ENCODE measurements at places on chromosomes 4 and X. TPM values are rescaled to one million over a fixed set of nuclear protein-coding genes. Genes with fewer than 3 reads are reported as not detected.

- no peak for DNase-seq
Observed at GRCh38 chr4:143382596-143382995, 45.9 kb downstream of the GAB1 start.

DNA sequence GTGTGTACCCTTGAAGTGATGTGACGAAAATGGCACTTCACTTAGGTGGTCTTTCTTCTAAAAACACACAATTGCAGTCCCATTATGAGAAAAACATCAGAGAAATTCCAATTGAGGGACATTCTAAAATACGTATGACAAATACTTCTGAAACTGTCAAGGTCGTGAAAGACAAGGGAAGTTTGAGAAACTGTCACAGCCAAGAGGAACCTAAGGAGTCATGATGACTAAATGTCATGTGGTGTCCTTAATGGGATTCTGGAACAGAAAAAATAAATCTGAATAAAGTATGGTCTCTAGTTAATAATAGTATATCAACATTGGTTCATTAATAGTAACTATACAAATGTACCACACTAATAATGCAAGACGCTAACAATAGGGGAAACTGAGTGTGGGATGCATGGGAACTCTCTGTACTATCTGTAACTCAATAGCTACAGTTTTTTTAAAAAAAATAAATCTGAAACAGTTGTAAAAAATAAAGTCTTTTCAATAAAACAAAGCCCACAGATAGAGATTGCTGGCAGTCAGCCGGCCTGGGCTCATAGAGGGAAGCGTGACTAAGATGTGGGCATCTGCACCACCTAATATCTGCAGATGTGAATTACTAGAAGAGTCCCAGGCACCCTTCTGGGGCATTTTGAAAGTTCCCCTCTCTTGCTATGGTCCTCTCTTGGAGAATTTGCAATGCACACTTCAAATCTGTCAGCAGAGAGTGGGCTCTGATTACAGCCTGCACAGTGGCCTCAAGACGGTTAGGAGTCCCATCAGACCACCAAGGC lies 47.6 kb downstream of the MID1IP1 start:
- DNase-seq: no peak

- no peak for DNase-seq
Observed at GRCh38 chr4:142040043-142040442, 403.7 kb downstream of the IL15 start.

MAGEA9B gene
- total RNA-seq: not detected

DNA sequence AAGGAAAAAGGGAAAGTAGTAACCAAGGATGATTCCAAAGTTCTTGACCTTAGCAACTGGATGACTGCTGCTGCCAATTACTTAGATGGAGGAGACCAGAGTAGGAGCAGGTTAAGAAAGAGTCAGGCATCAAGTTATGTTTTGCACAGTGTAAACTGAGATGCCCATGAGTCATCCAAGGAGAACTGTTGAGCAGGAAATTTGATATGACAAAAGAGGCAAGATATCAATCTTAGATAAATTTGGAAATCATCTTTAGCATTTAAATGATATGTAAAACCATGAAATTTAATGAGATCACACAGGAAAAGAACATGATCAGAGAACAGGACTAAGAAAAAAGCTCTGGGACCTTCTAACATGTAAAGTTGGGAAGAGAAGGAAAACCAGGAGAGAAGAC lies 361.3 kb downstream of the OPHN1 start:
- DNase-seq: no peak

- DNase-seq: no peak
Observed at GRCh38 chr4:15515106-15515505, 45.4 kb downstream of the CC2D2A start.

DRP2 gene
- total RNA-seq: 0.97 TPM

DNA sequence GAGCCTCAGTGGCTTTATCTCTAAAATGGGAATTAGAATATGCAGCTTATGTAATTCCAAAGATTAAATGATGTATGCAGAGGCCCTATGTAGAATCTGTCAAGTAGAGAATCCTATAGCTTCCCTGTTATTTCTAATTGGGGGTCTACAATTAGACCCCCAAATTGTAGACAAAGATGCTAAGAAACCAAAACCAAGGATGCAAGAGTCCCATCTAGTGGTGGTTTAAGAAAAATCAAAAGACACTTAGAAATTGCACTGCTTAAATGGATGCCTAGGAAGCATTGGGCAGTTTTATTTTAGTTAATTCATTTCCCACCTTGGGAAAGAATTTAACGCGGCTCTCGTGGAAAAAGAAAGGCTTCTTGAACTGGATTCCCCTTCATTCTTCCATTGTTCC lies 115.2 kb downstream of the GABRA2 start:
- DNase-seq: no peak

KLB gene
- total RNA-seq: not detected

HS6ST2 gene
- not detected for total RNA-seq

IGSF1 gene
- not detected for total RNA-seq

MAGEA1 gene
- not detected for total RNA-seq

- DNase-seq: no peak
Observed at GRCh38 chr4:102404431-102404969, 59.2 kb upstream of the SLC39A8 start.

WDR17 gene
- 0.37 TPM for total RNA-seq

PNMA5 gene
- not detected for total RNA-seq

DNA sequence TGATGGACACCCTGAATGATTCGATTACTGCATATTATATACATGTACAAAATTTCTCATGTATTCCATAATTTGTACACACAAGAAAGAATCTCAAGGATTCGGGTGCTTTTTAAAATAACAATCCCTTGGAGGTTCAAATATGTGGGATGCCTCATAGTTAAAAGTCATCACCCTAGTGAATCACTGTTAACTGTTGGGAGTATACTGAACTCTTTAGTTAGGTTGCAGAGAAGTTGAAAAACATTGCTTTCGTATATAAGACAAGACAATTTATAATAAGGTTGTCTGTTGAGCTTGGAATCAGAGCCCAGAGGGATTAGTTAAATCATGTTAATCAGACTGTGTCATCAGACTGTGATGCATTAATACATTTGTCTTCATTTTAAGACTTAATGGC lies 15.6 kb downstream of the DCK start:
- DNase-seq: no peak

KIT gene
- 5.4 TPM for total RNA-seq

WAS gene
- total RNA-seq: 164 TPM

PLAC1 gene
- not detected for total RNA-seq

- no peak for DNase-seq
Observed at GRCh38 chr4:141348125-141348524, 127.4 kb downstream of the ZNF330 start.

GRCh38 chr4:124282301-124282898 lies 430.1 kb downstream of the ANKRD50 start:
- no peak for DNase-seq

LNX1 gene
- total RNA-seq: not detected

GRCh38 chrX:11342673-11343072 lies 49.5 kb downstream of the AMELX start:
- no peak for DNase-seq

GRCh38 chr4:7900334-7900909 lies 39.2 kb downstream of the AFAP1 start:
- DNase-seq: no peak

DNA sequence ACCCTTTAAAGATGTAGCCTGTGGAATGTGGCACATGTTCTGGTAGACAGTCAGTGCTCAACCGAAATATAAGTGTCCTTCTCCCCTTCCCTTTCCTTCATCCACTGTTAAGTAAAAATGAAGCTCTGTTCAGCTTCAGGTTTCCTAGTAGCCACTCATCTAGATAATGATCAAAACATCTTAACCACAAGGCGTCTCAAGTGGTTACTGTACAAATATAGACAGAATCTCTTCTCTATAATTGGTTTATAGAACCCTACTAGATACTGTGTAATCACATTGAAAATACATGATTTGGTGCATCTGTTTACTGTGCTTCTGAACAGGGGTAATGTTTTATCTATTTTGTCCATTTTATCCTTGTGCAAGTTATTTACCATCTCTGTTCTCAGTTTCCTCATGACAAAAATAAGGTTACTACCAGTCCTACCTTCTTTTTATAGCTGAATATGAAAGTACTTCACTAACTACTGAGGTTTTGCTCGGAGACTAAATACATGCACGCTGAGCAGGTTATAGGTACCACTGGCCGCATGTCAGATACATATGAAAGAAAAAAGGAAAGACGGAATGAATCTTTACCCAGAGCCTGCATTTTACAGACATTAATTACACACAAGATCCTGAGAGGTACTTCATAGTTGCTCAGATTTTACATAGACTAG lies 20.3 kb upstream of the SLC25A4 start:
- no peak for DNase-seq

MND1 gene
- 38.3 TPM for total RNA-seq

DNA sequence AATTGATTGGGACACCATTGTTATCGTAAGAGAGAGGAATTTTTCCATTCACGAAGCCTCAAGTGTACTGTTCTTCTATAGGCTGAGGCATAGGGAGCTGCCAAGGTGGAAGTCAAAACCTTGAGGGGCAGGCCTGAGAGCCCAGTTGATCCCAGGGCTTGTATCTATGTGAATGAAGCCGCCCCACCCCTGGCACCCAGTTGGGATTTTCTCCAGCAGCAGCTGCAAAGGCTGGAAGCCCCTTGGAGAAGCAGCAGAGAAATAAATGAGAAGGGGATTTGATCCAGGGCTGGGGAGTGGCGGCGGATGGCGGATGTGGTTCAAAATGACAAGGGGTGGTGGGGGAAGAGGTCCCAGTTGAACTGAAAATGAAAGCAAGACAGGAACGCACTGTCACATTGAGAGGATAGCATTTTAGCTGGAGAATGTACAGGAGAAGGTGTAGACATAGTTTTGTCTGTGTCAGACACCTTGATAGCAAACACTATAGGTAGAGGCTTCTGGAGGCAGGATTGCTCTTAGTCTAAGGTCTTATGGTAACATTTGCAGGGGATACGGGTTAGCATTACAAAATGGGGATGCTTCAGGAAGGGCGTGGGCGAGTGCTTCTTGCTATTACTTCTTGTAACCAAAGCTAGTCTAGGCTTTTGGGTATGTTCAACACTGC lies 32.6 kb downstream of the DOCK11 start:
- peak; percentile 73 for DNase-seq

- no peak for DNase-seq
Observed at GRCh38 chr4:33802578-33802977, 2441.7 kb downstream of the ARAP2 start.

FRG2 gene
- not detected for total RNA-seq

KLHL8 gene
- total RNA-seq: 15.8 TPM

- no peak for DNase-seq
Observed at GRCh38 chr4:8739820-8740665, 131.6 kb downstream of the HMX1 start.

DNA sequence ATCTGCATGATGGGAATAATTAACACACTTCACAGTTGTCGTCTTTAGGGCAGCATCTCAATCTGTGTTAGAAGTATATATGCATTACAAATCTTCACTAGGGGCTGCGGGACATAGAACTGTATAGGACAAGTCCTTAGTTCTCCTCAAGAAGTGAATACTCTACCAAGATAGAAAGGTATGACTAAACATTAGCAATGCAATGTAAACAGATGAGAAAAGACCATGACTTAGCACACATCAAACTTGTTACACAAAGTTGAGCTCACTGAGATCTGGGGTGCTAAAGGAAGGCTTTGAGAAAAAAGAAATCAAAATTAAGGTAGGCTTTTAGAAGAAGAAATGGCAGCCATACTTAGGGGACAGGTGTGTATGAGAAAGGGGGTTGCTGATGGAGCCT lies 182.1 kb upstream of the MAP3K15 start:
- DNase-seq: no peak
